ENCODE measurements at places on chromosomes 11 and 22.

- DNase-seq, result no peak
These were observed 186.8 kb downstream of the ETS1 start for GRCh38 chr11:128400382-128401203.

DNA sequence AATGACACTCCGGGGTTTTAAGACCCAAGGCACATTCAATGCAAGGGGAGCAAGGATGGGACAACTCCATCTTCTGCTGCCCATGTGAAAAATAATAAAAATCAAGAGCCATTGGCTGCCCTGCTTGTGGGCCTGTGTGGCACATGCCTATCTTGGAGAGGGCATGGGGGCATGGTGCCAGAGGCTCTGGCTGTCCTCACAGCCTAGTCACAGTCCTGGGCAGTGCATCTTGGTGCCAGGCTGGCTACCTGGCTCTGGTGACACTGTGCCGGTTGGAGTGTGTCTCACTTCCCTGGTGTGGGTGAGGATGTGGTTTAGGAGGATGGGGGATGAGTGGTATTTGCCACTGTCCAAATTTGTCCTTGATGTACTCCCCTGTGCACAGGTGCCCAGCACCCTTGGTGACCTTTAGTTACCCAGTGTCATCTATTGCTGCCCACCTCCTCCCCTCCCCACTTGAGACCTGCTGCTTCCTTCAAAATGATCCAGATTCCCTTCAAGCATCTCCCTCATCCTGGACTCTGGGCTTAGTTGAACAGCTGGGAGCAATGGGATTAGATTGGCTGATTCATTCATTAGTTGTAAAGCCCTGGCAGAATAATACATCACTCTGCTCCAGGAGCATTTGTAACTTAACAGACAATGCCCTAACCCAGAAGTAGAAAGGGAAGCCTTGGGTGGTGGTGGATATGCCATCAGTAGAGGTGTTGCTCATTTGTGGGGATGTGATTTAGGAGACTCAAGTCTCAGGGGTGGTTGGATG is 4.6 kb downstream of the TMEM86A start:
- DNase-seq, result no peak

GRCh38 chr22:22349455-22349836 is 104.9 kb downstream of the VPREB1 start:
- DNase-seq, result no peak

- DNase-seq, result no peak
These were observed 6.9 kb upstream of the TBC1D22A start for GRCh38 chr22:46755525-46755924.

- DNase-seq, result peak; percentile 95
These were observed at the start of the genes LMNTD2 and RASSF7 for GRCh38 chr11:560305-561147. LMNTD2 (minus strand) TSS chr11:560738; CDS start chr11:560716, 22 bp downstream. RASSF7 (plus strand) TSS chr11:560970; CDS start chr11:561769, 799 bp downstream.

DNA sequence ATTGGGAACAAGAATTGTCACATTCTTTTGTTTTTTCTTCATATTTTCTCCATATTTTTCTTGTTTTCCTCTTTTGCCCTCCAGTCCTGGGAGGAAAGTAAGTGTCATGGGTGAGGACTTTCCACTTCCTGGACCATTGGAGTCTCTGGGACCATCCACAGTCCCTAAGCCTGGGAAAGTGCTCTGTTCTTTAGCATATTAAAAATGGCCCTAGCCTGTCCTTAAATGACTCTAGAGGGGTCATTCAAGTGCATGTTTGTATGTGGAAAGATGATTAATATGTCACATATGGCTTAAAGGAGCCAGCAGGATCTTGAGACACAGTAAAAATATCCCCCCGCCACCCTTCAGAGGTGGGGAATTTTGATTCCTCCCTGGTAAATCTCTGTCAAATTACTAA is 20.1 kb upstream of the SCGB1D1 start:
- no peak for DNase-seq

- no peak for DNase-seq
These were observed 11.6 kb upstream of the ALKBH3 start for GRCh38 chr11:43868852-43869567.

DNA sequence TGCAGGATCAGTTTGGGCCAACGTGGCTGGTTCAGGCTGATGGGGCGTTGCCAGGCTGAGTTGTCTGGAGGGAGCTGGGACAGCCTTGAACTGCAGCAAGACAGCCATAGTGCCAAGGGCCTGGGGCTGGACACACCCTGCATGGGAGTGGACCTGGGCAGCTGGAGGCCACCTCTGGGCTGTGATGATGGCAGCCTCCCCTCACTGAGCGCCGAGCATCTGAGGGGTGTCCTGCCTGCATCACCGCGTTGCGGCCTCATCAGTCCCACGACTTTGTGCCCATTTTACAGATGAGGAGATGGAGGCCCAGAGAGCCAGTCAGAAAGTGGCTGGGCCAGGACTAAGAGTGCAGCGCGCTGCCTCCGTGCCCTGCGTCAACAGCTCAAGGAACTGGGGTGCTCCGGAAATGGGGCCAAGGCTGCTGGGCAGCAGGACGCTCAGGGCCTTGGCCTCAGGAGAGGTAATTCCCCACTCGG is 590 bp upstream of the TSPO start:
- no peak for DNase-seq

- peak; percentile 8 for DNase-seq
These were observed 20.1 kb downstream of the SERPIND1 start for GRCh38 chr22:20793748-20794649.

- DNase-seq, result no peak
These were observed 16.6 kb downstream of the WNT11 start for GRCh38 chr11:76189682-76190081.

GRCh38 chr11:91248199-91248807 is 976.3 kb upstream of the FAT3 start:
- no peak for DNase-seq

DNA sequence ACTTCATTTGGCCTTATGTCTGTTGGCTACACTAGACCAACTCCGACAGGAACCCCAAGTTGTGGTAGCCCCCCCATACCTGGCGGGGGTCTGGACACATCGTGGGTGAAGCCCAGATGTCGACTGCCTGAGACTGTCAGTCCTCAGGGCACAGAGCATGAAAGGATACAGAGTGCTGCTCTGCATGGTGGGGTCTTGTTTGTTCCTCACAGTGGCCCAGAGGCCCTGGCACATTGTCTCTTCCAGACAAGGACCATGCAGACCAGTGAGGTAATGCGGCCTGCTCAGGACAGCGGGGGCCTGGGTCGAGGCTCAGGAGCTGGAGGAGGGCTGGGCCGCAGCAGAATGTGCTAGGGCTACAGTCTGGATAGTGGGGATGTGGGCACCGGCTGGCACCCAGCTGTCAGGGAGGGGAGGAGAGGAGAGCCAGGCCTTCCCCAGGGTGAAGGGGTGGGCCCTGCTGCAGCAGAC is 14.6 kb downstream of the CAPN5 start:
- no peak for DNase-seq

GRCh38 chr11:48341466-48341865 is 16.7 kb downstream of the OR4C3 start:
- DNase-seq, result no peak

DNA sequence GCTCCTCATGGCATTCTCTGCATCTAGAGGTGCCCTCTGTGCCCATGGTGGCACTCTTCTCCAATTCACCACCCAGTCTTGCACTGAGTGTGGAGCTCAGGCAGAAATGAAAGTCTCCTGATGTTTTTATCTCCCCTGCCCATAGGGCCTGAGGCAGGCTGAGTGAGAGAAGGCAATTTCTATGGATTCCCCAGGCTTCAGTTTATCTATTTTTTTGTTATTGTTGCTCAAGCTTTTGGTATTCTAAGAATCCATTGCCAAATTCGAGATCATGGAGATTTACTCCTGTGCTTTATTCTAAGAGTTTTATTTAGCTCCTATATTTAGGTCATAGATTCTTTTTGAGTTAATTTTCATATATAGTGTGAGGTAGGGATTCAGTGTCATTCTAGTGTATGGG is 40.7 kb downstream of the TSPAN18 start:
- no peak for DNase-seq

- no peak for DNase-seq
These were observed 25.8 kb downstream of the RCN1 start for GRCh38 chr11:32116668-32117067.

GRCh38 chr22:45627489-45628233 is 44.0 kb upstream of the ATXN10 start:
- DNase-seq, result no peak

DNA sequence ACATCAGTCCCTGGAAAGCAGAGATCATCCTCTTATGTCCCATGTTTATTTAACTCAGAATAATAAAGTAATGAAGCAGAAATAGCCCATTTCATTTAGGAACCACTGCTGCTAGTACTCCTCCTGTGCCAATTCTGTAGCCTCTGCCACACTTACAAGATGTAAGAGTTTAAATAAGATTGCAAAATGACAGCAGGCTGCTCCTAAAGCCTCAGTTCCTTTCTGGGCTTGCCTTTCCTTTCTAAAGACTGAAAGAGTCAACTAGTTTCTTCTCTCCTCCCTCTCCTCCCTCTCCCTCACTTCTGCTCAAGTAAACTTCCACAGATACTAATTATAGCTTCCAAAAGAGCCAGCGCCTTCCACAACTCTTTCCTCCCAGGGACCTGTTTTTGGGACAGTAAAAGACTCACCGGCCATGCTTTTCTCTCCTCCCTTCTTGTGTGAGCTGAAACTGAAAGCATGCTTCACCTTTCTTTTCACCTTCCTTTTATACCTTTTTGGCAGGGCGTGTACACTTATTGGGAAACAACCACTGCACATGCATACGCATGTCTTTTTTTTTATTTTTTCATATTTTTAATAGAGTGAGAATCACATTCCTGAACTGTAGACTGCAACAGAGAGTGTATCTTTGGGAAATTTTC is 26.1 kb upstream of the CARD16 start:
- DNase-seq, result no peak

DNA sequence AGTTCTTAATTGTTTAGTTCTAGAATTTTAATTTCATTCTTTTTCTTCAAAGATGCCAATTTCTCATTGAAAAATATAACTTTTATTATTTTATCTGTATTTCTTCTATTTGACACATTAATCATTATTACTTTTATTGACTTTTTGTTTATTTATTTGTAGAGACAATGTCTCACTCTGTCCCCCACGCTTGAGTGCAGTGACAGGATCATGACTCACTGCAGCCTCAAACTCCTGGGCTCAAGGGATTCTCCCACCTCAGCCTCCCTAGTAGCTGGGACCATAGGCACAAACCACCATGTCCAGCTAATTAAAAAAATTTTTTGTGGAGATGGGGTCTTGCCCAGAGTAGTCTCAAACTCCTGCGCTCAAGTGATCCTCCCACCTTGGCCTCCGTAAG is 30.3 kb upstream of the FBLN1 start:
- DNase-seq, result no peak

- no peak for DNase-seq
These were observed 16.9 kb upstream of the IPO7 start for GRCh38 chr11:9367551-9367950.

DNA sequence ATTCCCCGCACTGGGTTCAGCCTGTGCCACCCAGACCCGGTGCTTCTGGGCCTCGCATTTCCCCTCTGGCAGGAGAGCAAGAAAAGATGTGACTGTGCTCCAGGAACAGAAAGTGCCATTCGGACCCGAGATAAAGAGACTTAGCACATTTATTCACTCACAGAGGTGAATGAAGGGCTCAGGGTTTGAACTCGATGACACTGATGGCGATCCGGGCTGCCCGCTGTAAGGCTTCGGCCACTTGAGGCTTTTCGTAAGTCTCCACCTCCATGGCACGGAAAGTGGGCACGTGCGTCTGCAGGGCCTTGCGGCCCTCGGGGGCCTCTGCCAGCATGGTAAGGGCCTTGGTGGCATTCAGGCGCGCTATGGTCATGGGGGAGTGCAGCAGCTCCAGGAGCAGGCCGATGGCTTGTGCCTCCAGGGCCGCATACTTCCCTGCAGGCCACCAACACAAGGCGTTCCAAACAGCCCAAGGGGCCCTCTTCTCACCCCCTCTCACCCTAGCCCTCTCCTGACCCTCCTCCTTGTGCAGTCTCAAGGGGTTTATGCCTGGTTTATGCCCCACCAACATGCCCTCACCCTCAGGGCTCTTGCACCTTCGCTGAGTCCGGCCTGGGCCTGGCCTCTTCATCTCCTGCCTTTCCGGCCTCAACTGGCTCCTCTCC is 10.9 kb upstream of the GNAZ start:
- DNase-seq, result no peak

DNA sequence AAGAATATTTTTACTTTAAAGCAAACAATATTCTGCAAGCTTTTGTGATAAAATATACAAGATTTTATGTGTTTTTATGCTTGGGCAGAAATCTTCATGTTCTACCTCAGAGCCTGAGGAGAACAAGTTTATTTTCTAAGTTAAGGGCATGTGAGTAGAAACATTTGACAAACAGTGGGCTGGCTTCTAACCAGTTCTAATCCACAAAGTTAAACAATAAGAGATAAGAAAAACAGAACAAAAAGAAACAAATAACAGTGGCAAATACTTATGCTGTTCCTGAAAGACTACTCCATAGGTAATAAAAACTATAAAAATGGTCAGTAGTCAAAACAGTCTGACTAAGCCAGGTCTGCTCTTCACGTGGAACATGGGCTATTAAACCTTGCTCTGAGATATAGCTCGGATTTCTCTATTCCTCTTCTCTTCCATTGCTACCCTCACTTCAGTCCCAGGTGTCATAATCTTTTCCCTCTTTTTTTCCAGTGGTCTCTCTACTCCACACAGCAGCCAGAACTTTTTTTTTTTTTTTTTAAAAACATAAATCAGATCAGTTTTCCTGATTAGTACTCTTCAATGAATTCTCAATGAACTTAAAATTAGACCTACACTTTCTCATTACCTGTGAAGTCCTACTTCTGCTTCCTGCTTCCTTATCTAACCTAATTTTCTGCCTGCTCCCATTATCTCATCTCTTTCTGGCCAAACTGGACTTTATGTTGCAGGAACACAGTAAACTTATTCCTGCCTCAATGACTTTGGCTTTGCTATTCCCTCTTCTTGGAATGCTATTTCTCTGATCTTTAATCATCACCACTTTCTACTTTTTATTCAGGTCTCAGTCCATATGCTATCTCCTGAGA is 671.1 kb upstream of the CCDC90B start:
- no peak for DNase-seq

GRCh38 chr22:28112548-28113043 is 193.5 kb upstream of the PITPNB start:
- peak; percentile 48 for DNase-seq

DNA sequence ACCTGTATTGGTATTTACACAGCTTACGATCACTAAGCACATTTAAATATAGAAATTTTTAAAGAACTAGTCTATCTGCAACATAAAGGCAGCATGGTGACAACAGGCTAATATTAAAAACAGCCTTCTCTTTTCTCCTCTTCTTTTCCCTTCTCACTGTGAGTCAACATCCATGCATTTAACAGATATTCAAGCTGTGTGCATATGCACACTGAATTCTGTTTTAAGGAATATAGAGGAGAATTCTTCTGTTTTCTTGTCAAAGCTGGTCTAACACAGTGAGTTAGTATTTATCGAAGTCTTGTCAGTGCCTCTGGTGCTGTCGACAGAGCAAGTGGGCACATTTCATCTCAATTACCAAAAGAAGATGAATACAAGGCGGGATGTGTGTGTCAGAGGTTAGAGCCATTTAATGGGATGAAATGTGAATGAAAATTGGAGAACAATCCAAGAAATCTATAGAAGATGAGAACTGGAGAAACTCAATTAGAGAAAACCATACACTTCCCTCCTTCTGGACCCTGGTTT is 282.3 kb downstream of the FAT3 start:
- no peak for DNase-seq

- no peak for DNase-seq
These were observed 47.9 kb upstream of the SUSD2 start for GRCh38 chr22:24133187-24133965.

GRCh38 chr11:119890466-119890865 is 161.5 kb upstream of the NECTIN1 start:
- DNase-seq, result no peak

GRCh38 chr22:44389926-44390612 is 77.3 kb upstream of the SHISAL1 start:
- DNase-seq, result no peak

GRCh38 chr22:25669253-25670069 is 72.5 kb upstream of the MYO18B start:
- no peak for DNase-seq

- no peak for DNase-seq
These were observed 560.9 kb upstream of the ANO5 start for GRCh38 chr11:21631991-21632390.
